NCI-H748 treated with DMSO at 0.1 percent for 48 hours (cell line): ENCODE measurements at places on chromosomes 7 and 10.

GRCh38 chr7:149823191-149823630, 15.0 kb upstream of the ZNF862 start:
- DNase-seq = no peak

- no peak for DNase-seq
Observed at GRCh38 chr10:111084366-111085255, 7.8 kb downstream of the ADRA2A start.

GRCh38 chr7:92916770-92917224, 80.4 kb upstream of the CDK6 start:
- no peak for DNase-seq

GRCh38 chr7:45869426-45869825, 3.5 kb downstream of the CCDC201 start:
- no peak for DNase-seq

DNA sequence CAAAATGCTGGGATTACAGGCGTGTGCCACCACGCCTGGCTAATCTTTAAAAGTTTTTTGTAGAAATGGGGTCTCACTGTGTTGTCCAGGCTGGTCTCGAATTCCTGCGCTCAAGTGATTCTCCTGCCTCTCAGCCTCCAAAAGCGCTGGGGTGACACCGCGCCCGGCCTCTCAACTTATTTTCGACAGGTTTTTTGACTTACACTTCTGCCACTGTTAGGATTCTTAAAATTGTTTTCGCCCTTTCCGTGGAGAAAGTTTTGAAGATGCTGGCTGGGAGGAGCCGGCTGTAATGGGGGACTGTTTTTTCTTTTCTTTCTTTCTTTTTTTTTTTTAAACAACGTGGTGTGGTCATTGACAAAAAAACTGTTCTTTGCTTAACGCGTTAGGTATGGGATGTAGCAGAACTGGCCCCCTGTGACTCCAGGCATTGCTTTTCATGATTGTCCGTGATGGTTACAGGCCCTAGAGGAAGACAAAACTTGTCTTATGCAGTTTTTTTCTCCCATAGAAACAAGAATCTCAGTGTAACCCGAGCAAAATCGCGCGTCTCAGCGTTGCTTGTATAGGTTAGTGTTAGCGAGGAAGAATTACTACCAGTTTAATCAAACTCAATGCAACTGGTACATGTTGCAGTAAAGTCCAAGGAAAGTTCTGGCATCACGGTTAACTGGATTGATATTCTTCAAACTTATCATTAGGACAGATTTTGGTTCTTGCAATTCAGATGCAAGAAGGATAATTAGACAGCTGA, 72.2 kb downstream of the DAGLB start:
- DNase-seq = no peak

- no peak for DNase-seq
Observed at GRCh38 chr10:69265521-69265920, 12.8 kb upstream of the HK1 start.

- DNase-seq = no peak
Observed at GRCh38 chr7:27152816-27153442, 546 bp upstream of the HOXA3 start.

DNA sequence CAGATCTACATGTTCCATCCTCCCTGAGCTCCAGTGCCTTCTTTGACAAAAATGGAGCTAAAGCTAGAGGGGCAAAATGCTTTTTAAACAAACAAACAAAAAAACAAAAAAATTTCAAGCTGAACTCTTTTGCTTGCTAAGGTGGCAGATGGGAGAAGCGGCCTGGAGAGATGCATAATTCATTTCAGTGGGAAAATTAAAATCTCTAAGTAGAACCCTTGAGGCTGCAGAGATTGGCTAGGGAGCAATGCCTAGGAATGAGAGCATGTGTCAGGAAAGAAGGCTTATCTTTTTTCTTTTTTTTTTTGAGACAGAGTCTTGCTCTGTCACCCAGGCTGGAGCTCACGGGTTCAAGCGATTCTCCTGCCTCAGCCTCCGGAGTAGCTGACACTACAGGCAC, 46.4 kb upstream of the SAMD8 start:
- no peak for DNase-seq

- no peak for DNase-seq
Observed at GRCh38 chr7:150811-151221, 41.6 kb upstream of the FAM20C start.
